ENCODE measurements at places on chromosomes 2 and 18.

DNA sequence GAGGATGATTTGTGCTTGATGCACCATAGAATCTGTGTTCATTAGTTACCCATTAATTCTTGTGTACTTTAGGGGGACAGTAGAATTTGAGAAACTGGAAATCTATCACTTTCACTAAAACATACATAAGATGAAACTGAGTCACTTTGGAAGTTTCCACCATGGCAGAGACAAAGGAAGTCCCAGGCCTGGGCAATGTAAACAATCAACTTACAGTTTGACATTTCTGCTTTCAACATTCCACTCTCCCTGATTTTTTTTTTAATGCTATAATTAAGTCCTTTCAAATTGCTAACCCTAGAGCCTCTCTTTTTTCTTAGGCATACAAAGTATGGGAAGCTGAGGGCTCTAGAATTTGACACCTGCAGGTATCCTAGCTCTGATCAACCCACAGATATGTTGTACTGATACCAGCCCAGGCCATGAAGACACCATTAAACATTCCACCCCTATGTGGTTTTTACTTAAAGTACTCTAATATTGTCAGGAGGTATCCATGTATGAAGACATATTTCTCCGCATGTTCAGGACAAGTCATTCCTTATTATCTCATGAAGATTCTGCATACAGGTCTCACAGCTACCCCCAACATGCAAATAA, 88.5 kb upstream of the GLS start:
- DNase-seq = no peak

DNA sequence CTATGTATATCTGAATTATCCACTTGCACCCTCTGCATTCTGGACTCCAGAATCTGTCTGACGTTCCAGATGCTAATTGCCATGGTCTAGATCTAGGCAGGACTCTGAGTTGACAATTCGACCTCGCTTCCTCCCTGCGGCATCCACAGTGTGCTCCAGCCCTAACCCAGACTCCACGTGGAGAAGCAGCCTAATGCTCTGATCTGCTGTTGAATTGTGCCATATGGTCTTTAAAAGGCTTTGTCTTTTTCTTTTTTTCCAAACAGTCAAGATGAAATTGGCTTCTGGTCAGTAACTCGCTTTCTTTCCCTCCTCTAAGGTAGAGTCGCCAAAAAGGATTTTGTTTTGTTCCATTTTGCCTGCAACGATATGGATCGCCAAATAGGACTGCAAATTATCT, 752.6 kb upstream of the ID2 start:
- no peak for DNase-seq

DNA sequence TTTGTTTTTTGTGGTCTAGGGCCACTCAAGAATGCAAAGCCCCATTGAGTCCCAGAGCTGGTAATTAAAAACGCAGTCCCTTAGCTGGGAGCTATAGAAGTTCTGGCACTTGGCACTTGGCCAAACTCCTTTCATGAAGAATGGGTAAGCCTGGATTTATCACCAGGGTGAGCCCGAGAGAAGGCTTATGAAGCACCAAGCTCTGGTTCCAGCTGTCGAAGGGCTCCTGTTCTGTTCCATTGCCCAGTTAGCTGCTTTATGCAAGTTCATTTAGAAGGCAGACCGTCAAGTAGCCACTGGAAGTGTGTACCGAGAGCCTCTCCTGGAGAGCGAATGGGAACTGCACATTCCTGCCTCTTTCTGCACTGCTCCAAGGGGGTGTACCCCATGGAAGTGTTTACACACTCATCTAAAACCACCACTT, 14.2 kb downstream of the ECEL1 start:
- DNase-seq = no peak

DNA sequence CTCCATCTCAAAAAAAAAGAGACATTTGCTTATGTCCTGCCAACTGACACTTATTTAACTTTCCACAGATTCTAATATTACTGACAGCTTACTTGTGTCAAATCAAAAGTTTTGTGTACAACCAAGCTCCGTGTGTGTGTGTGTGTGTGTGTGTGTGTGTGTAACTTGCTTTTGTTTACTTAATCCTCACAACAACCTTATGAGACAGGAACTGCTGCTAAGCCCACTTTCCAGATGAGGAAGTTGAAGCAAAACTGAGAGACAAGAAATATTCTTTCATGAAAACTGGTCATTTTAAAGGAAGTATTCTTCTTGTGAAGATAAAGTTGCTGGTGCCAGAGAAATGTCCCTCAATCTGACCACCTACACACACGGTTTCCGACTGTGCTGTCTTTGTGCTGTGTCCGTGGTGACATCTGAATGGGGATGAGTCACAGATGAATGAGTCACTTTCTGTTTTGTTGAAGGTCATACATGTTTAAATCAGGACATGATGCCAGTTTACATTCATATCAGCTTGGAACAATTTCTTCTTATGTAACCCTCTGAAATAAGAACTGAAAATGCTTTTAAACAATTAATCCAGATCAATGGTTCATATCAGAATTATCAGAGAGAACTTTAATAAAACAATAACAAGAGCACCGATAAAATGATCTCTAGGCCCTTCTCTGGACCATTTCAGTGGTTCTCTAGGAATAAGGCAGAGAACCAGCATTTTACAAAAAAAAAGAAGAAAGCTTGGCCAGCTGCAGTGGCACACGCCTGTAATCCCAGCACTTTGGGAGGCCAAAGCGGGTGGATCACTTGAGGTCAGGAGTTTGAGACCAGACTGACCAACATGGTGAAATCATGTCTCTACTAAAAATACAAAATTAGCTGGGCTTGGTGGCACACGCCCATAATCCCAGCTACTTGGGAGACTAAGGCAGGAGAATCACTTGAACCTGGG, 95.5 kb downstream of the THNSL2 start:
- no peak for DNase-seq

- no peak for DNase-seq
Observed at GRCh38 chr18:22309191-22309590, 108.5 kb downstream of the CTAGE1 start.

DNA sequence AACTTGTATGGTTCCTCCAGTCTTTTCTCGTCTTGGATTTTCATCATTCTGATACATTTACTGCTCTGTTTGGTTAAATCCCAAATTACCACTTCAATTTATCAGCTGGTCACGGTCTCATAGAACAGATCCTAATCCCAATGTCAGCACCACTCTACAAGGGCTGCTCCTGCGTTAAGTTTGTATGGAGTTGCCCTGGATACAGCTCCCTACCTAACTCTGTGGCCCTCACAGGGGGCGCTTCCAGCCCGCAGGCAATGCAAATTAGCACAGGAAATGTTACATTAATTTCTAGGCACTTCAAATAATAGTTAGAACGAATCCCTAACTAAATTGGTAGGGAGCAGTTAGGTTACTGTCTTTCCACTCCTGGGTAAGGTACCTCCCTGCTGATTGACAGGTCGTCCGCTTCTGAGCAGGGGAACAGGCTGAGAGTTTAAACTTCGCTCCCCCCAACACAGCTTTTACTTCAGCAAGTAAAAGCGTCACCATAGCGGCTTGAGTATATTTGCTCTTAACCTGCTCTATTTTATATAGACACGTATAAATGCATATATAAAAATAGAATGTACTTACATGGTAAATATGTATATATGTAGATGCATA, 238.5 kb upstream of the FANCL start:
- no peak for DNase-seq

DNA sequence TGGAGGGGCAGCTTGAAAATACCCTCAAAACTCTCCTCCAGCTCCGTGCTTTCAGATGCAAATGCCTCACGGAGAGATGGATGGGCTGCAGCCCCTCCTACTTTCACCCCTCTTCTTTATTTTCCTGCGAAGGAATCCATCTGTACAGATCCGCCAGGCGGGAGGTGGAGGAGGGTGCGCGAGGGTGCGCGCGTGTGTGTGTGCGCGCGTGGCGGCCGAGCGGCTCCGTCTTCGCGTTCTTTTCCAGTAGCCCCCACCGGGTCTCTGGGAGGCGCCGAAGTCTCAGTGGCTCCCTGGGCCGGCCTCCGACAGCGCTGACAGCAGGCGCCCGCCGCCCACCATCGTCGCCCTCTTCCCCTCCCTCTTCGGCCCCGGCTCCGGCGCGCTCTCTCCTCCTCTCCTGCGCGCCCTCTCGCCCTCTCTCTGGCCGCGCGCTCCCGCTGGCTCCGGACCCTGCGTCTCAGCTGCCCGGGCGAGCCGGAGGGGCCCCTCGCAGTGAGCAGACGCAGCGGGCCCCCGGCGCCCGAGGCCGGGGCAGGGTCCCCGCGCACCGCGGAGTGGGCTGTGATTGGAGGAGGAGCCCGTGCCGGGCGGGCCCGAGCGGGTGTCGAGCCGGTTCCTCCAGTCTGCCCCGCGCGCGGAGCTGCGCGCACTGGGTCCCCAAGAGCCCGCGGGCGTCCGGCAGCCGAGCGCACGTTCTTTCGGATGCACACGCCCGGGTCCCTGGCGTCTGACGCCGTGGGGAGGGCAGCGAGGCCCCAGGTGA, at the start of gene CDH7:
TSS of gene CDH7 (plus strand) at position 624 of the 766 bp plus-strand sequence. CDS start 11,831 bp downstream, outside the sequence.
- DNase-seq = no peak

DNA sequence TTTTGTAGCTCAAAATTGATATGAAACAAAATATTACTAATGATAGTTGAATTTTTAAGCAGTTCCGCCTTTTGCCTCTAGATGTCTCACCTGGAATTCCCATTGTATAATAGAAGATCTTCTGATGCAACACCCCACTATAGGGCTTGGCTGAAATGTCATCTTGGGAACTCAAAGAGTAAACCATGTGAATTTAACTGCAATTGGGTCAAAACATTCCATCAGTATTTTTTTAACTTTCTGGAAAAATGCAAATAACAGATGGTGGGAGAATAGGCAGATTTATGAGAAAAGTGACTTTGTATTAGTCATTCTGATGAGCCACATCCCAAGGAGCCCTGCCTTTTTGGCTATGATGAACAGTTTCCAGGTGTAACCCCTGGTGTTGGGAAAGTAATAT, 489.9 kb downstream of the NYAP2 start:
- DNase-seq = no peak

- no peak for DNase-seq
Observed at GRCh38 chr2:45857867-45858520, 206.5 kb downstream of the PRKCE start.

- no peak for DNase-seq
Observed at GRCh38 chr2:132446444-132446843, 29.8 kb downstream of the GPR39 start.

- DNase-seq = no peak
Observed at GRCh38 chr2:186099826-186100225, 361.2 kb downstream of the FSIP2 start.

GRCh38 chr2:152549423-152549822, 167.8 kb downstream of the PRPF40A start:
- DNase-seq = no peak

GRCh38 chr2:205708231-205708631, 25.9 kb downstream of the NRP2 start:
- DNase-seq = no peak

DNA sequence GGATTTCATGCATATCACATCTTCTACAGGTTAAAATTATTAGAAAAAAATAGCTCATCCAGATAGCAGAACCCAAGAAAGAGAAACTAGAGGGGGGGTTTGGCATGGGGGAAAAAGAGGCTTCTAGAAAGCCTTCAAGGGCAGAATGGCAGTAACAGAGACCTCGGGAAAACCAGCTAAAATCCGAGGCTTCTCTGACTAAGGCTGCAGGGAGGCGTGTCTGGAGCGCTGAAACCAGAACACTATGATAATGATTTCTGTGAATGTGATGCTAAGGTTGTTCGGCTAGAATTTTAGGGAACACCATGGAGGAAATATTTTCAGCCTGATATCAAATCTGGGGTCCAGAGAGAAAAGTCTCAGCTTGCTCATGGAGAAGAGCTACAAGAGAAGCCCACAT, 73.0 kb downstream of the ATP8B1 start:
- no peak for DNase-seq

DNA sequence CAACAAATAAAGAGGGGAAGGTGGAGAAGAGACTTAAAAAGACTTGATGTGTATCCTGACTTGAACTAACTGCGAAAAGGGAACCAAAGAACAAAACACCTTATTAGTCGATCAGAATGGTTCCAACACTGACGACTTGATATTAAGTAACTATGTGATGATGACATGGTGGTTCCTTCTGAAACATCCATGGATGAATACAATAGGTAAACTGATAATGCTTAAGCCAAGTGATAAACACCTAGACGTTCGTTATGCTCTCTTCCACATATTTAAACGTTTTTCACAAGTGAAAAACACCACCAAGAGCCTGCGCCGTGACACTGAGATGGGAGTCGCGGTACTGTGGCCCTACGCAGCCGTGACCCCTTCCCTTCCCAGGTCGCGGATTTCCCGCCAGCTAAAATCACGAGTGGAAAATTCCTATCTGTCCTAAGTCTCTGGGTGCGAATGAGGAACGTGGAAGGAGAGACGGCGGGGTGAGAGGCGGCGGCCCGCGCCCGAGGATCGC, 797 bp downstream of the TTC32 start:
- no peak for DNase-seq

GRCh38 chr18:56532176-56532840, 106.1 kb downstream of the TXNL1 start:
- DNase-seq = no peak

- no peak for DNase-seq
Observed at GRCh38 chr2:139544186-139544851, 764.1 kb upstream of the NXPH2 start.

DNA sequence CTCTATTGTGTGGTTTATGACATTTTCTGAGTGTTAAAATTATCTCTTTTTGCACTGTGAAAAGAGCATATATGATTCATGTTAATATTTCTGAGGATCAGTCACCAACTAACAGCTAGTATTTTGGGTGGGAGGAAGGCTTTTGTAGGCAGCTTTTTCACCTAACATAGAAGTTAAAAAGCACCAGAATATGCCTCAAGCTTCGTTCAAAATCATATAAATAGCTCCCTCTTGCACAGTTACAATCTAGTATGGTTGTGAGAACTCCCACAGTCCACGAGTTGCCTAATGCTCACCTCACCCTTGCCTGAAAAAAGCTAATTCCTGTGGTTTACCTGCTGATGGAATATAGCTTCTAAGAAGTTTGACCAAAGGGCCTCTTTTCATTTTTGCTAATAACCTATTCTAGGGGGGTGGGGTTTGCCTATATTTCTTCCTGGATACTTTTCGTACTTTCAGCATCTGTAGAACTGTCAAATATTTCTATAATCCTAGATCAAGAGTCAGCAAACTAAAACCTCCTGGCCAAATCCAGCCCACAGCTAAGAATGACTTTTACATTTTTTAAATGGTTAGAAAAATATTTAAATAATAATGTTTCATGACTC, 167.1 kb upstream of the FOSL2 start:
- no peak for DNase-seq

DNA sequence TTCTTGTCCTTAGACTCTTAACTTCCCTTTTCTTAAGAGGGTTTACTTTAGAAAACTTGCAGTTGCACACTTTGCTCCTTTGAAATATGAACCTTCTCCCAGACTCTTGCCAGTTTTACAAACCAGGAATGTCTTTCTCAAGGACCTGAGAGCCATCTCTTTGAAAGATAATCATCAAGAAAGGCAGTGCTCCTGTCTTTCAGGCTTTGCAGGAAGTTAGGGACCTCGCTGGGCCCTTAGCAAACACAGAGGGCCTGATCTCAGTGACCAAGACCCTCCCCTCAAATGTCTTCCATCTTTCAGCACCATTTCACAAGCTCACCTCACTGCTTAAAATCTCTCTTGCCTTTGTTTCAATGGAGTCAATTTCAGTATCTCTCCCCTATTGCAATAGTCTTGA, 32.0 kb upstream of the NYAP2 start:
- no peak for DNase-seq

- DNase-seq = no peak
Observed at GRCh38 chr18:46329736-46330246, 225.6 kb downstream of the HAUS1 start.

GRCh38 chr18:49865401-49865800, 52.1 kb upstream of the ACAA2 start:
- DNase-seq = no peak

GRCh38 chr18:3839581-3839981, 389.6 kb downstream of the TGIF1 start:
- DNase-seq = no peak

GRCh38 chr2:160505256-160505655, 11.6 kb upstream of the RBMS1 start:
- no peak for DNase-seq

Data from GDM1 (cell line).